ENCODE measurements at places on chromosomes 5 and 9. TPM values are rescaled to one million over a fixed set of nuclear protein-coding genes. Genes with fewer than 3 reads are reported as not detected.

- H3K4me3 ChIP-seq: no peak overlapping the region
- H3K27ac ChIP-seq: no peak overlapping the region
- DNase-seq: no peak
Observed at GRCh38 chr9:91727316-91727861, 222.6 kb downstream of the ROR2 start.

DNA sequence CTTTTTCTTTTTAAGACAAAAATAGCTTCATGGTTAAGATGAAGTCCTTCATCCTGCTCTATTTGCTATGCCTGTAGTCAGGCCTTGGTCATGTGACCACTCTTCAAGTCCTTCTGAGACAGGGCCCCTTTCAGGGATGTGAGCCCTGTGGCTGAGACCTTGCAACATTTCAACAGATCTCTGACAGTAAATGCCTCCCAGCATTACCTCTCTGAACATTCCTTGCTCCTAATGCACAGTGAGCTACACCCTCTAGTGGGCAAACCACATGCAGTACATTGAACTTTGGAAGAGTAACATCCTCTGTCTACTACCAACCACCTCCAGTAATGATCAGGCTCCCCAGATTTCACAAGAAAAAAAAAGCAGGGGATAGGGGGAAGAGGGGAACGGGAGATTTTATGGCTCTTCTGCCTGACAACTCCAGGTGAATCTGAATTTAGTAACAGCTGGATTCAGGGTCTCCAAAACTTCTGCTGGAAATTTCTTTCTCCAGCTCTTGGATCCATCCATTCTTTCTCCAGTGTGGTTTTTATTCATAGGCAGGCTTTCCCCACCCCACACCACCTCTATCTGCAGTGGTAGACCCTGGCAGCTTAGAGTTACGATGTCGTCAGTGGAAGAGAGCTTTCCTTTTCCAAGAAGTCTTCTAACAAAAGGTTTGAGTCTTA is 8.9 kb upstream of the FBXO38 start:
- peak; percentile 39 for DNase-seq
- no peak overlapping the region for H3K27ac ChIP-seq
- H3K27me3 ChIP-seq: no peaks in the 10 kb centered on the region
- no peaks in the 10 kb centered on the region for H3K4me1 ChIP-seq
- no peak overlapping the region for H3K4me3 ChIP-seq

RELL2 gene
- 2.0 TPM for total RNA-seq

PTGES gene
- total RNA-seq: 26.1 TPM

ANKRD18A gene
- total RNA-seq: 1.4 TPM

DNA sequence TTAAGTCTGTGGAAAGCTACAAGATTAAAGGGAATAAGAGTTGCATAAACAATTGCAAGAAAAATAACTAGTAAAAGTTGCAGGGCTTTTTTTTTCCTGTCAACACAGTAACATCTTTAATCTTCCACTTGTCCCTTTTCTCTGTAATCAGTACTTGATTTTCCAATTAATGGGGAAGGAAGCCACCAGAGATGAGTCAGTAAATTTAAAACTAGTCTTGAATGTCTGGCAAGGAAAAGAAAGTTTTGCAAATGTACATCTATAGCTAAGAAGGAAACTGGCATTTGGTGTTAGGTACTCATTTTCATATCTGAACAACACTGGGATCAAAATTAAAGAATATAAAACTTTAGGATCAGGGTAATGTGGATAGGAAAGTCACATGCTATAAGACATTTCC is 17.1 kb downstream of the DAP start:
- DNase-seq: no peak
- no peak overlapping the region for H3K27ac ChIP-seq
- no peaks in the 10 kb centered on the region for H3K4me1 ChIP-seq
- H3K36me3 ChIP-seq: no peaks in the 10 kb centered on the region

- no peak overlapping the region for H3K27ac ChIP-seq
- no peaks in the 10 kb centered on the region for H3K27me3 ChIP-seq
- no peaks in the 10 kb centered on the region for H3K36me3 ChIP-seq
- no peaks in the 10 kb centered on the region for H3K4me1 ChIP-seq
- no peak overlapping the region for H3K4me3 ChIP-seq
Observed at GRCh38 chr5:107319901-107320300, 350.8 kb downstream of the EFNA5 start.

GRCh38 chr5:131530706-131531331 is 104.2 kb downstream of the RAPGEF6 start:
- H3K27ac ChIP-seq: no peak overlapping the region
- H3K27me3 ChIP-seq: no peaks in the 10 kb centered on the region
- no peak overlapping the region for H3K4me3 ChIP-seq

DNA sequence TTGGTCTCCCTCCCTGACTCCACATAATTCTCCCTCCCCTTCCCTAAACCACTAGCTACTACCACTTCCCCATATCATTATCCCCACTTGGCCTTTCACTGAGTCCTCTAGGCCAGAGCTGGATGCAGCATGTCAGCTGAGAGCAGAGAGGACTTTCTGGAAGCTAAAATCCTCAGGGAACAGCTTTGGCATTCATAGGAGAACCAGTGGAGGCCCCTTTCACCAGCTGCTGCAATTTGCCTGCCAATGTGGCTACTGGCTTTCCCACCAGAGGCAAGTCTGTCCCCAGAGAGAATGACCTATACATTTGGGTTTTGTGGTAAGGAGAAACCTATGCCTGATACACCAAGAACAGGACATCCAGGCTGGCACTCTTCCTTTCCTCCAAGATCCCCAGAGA is 14.4 kb downstream of the FAM219A start:
- H3K27me3 ChIP-seq: no peaks in the 10 kb centered on the region
- H3K36me3 ChIP-seq: no peaks in the 10 kb centered on the region
- no peak overlapping the region for H3K27ac ChIP-seq

GRCh38 chr9:99465231-99465907 is 243.3 kb downstream of the SEC61B start:
- no peak overlapping the region for H3K27ac ChIP-seq
- no peak overlapping the region for H3K4me3 ChIP-seq
- no peaks in the 10 kb centered on the region for H3K27me3 ChIP-seq
- H3K36me3 ChIP-seq: no peaks in the 10 kb centered on the region
- no peak for DNase-seq
- no peaks in the 10 kb centered on the region for H3K4me1 ChIP-seq

GRCh38 chr5:158756871-158757270 is 342.8 kb downstream of the EBF1 start:
- peaks cover 10% of the 10 kb centered on the region for H3K4me1 ChIP-seq
- no peak for DNase-seq
- H3K27me3 ChIP-seq: no peaks in the 10 kb centered on the region
- no peaks in the 10 kb centered on the region for H3K36me3 ChIP-seq
- H3K4me3 ChIP-seq: no peak overlapping the region

DNA sequence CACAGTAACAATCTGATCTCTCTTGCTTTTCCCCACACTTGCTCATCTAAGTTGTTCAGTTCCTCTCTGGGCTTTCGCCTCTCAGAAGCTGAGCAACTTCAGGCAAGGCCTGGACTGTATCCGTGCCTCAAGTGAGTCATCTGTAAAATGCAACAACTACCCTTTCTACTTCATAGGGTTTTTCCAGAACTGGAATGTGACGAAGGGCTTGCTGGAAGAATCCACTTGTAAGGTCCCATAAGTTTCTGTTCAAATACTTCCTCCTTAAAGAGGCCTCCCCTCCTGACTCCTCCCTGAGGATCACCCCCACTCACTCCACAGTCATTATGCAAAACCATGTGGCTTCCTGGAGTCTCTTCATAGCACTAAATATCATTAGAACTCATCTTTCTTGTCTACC is 17.5 kb upstream of the INSYN2B start:
- no peaks in the 10 kb centered on the region for H3K27me3 ChIP-seq
- H3K36me3 ChIP-seq: no peaks in the 10 kb centered on the region
